ENCODE measurements at places on chromosomes 7 and 10.

GRCh38 chr7:148031019-148031418, 559.5 kb upstream of the C7orf33 start:
- no peak for DNase-seq

DNA sequence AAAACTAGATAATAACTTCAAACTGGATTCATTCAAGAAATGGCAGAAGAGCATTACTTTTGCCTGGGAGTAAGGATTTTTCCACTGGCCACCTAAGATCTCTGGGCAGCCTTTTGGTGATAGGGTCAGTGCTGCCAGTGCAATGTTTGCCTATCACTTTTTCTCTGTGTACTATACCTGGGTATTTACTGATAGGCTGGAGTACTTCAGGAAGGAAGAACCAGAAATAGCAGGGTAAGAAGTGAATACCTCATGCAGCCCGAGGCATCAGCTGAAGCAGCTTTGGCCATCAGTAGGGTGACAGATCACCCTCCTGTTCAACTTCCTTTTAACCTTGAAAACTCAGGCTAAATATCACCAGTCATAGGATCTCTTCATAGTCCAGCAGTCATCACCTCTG, 5.5 kb upstream of the PAPSS2 start:
- no peak for DNase-seq

GRCh38 chr10:1507436-1507835, 229.9 kb downstream of the ADARB2 start:
- no peak for DNase-seq

DNA sequence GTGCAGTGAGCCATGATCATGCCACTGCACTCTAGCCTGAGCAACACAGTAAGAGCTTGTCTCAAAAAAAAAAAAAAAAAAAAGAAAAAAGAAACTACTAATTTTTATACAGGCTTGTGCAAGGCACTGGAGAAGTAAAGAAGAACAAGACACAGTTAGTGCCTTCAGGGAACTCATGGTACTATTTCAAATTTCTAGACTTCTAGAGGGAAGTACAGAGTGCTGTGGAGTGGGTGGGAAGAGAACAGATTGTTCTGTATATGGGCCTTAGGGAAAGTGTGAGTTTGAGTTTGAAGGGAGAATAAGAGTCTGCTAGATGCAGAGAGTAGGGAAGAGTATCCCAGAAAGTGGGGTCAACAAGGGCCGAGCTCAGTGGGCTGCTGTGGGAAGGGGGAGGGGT, 234.8 kb downstream of the PHTF2 start:
- DNase-seq: no peak

GRCh38 chr10:114053946-114054345, 10.3 kb downstream of the ADRB1 start:
- peak; percentile 78 for DNase-seq

GRCh38 chr7:132286836-132287235, 289.4 kb downstream of the PLXNA4 start:
- no peak for DNase-seq

- DNase-seq: no peak
Observed at GRCh38 chr7:155867734-155868400, 55.6 kb upstream of the SHH start.

DNA sequence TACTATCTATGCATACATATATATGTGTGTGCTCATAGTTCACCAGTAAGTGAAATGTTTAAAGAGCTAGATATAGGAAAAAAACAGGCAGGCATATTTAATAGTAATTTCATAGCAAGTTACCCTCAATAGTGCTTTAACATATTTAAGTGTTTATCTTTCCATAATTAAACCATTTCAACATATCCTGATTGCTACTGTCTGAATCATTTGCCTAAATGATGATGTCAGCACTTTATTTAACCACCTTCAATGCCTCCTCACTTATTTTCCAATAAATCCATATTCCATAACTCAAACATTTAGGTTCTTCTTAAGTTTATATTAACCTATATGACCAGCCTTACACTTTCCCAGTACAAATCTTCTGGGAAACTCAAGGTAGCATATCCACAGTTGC, 601.1 kb downstream of the ARL4A start:
- DNase-seq: peak; percentile 31

- DNase-seq: no peak
Observed at GRCh38 chr10:123574109-123574698, 92.0 kb upstream of the GPR26 start.

- peak; percentile 89 for DNase-seq
Observed at GRCh38 chr7:155296788-155297516, 726 bp upstream of the INSIG1 start.

DNA sequence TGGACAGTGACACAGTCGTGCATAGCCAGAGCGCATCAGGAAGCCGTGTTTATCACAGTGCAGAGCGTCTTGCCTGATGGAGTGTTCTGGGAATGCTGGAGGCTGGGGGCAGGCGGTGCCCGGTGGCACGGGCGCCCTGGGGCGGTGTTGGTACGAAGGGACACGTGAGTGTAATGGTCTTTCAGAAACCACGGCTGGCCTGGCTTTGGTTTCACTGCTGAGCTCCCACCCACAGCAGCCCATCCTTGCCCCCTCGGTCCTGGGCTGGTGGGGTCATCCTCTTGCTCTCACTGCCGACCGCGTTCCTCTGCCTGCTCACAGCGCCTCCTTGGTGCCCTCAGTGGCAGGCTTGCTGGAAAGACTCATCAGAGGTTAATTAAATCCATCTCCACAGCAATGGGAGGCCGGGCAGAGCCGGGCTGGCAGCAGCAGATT, 50.6 kb downstream of the NKX6-2 start:
- DNase-seq: no peak

GRCh38 chr10:122388287-122388997, 13.9 kb downstream of the PLEKHA1 start:
- peak; percentile 2 for DNase-seq

- DNase-seq: peak; percentile 5
Observed at GRCh38 chr7:35593899-35594298, 101.0 kb downstream of the HERPUD2 start.

- peak; percentile 63 for DNase-seq
Observed at GRCh38 chr7:132757783-132758182, 181.5 kb upstream of the PLXNA4 start.

DNA sequence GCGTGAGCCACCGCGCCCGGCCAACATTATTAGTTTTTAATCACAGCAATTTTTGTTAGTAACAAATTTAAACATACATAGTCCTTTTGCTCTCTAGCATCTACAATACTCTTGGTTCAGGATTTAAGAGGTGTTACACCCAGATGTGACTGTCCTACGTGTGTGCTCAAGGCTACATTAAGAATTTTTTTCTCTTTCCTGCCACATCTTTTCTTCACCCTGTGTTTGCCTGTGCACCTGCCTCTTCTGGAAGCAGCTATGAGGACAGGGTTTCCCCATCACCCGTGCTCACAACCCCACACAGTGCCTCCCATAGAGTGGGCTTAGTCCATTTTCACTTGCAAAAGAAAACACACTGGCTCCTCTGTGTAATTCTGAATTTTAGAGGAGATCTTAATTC, 186.7 kb upstream of the KLF6 start:
- DNase-seq: no peak

- no peak for DNase-seq
Observed at GRCh38 chr7:42023262-42023661, 213.7 kb downstream of the GLI3 start.

DNA sequence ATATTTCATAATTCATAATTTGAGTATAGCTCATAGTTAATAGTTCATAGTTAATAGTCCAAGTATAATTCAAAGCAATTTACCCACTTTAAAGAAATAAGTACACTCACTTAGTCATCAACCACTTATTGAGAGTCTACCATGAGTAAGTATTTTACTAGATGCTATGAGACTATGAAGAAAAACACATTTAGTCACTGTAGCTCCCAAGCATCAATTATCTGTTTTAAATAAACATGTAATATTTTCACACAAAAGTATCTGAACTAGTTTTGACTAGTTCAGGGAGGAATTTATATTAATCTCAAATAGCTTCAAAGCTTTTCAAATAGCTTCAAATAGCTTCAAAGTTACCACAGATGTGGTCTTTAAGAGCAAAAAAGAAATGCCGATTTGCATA, 119.2 kb downstream of the ANK3 start:
- peak; percentile 70 for DNase-seq

DNA sequence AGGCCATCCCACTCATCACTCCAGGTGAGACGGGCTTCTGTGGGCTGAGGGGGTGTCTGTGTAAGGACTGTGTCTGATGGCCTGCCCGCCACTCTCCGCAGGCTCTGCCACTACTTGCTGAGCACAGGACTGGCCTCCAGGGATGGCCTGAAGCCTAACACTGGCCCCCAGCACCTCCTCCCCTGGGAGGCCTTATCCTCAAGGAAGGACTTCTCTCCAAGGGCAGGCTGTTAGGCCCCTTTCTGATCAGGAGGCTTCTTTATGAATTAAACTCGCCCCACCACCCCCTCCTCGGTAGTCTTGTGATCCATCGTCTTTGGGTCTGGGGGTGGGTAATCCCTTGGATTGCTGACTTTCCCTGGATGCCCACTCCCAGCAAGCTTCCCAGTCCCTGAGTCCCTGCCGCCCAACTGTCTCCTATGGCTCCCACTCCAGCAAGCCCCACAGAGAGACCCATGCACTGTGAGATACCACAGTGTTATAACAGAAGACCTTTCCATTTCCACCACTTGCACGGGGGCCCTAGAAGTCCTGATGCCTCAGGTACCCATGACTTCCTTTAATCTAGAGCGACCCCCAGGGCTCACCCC, 4.7 kb downstream of the FXYD4 start:
- DNase-seq: no peak

- no peak for DNase-seq
Observed at GRCh38 chr7:123867225-123867624, 22.3 kb downstream of the HYAL4 start.

DNA sequence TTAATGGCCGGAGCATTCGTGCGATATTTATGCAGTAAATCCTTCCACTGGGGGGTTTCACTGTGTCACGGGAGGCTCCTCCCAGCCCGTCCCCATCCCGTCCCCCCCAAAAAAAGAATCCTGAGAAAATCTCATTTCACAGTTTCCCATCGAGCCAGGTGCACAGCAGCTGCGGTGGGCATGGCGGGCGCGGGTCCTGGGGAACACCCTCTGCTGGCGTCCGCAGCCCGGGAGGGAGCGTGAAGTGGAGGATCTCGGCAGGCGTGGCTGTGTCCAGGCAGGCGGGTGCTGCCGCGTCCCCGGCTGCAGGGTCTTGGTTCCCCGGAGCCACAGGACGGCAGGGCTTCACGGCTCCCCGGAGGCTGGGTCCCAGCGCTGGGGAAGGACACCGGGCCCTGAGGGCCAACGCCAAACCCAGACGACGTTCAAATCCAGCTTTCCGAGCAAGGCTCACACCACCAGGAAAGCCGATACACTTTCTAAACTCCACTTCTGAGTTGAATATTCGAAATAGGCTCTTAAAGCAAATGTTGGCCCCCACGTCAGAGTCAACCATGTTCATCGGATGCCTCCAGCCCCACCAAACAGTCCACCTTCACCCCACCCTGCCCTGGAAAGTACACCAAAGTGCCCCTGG, 55.7 kb downstream of the PDGFA start:
- no peak for DNase-seq

GRCh38 chr10:27512548-27512947, 8.4 kb downstream of the RAB18 start:
- DNase-seq: peak; percentile 31

- no peak for DNase-seq
Observed at GRCh38 chr10:19906108-19906791, 90.0 kb downstream of the PLXDC2 start.

- no peak for DNase-seq
Observed at GRCh38 chr10:75398200-75398691, 3.3 kb downstream of the ZNF503 start.

DNA sequence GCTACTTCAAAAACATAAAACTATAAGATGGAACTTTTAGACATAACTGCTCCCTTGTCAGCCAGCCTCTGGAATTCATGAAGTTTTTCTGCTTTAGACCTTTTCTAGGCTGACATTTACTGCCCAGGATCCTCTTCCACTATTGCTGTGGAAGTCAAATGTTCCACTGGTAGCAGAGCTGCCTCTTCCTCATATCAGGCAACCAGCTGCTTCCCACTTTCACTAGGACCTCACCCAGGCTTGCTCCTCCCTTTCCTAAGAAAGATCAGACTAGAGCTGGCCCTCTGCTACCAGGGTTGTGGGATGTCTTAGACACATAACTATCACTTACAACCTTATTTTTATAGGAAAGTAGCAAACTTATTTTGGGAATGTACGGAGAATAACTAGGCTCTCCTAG, 121.5 kb downstream of the CTTNBP2 start:
- DNase-seq: no peak

GRCh38 chr10:3792710-3793219, 7.8 kb upstream of the KLF6 start:
- no peak for DNase-seq

DNA sequence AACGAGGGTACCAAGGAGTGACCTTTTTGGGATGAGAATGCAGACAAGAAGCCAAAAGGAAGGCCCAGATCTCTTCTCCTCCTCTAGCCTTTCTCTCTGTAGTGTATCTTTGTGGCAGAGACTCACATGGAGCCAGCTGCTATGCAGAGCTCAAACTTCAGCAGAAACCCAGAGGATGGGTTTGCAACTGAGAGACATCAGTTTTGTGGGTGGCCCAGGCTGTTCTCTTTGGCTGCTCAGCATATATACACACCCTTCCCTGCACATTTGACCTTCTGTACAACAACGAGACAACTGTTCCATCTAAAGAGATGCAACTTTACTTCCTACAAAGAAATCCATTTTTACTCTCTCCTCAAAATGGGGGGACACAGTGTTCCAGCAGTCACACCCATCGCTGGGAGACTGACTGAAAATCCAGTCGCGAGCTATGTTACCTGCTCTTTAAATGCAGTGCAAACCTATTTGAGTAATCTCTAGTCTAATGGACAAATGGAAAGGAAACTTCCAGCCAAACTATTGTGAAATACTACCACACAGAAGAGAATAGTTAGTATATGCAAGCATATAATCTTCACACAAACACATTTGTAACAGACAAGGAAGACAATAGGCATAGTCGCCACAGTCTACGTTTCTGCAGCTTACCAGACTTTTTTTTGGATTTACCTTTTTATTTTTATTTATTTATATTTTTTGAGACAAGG, 51.2 kb downstream of the GTF2I start:
- no peak for DNase-seq

GRCh38 chr10:97744405-97745035, 7.6 kb downstream of the ZFYVE27 start:
- no peak for DNase-seq

DNA sequence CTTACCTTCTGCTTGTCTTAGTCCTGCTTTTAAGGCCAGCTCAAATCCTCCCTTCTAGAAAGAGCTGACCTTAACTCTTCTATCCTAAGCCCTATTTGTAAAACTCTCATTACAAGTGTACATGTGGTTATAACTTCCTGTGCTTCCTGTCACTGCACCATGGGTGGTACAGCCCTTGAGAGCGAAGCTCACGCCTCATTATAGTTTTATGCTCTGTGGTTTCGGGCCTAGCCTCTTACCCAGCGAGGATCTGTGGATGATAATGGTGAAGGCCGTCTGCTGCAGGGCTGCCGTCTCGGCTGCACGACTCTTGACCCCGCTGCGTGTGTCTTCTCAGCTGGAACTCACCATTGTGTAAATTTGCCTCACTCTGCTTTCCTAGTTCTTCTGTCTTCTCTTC, 74.6 kb downstream of the CUL1 start:
- DNase-seq: peak; percentile 34

DNA sequence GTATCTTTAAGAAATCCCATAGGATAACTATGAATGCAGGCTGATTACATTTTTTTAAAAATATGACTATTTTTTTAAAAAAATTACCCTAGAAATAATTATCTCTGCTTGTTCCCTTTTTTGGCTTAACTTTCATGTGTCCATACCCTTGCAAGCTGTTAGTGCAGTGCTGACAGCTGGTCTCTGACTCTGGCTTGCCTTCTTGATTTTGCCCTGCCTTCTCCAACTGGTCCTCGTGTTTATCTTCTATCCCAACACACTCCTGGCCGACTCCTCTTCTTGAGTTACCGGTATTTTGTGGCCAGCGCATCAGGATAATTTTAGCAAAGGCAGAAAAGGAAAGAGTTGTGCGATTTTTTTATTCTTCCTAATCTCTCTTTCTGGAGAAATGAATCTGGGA, 111.7 kb upstream of the STARD3NL start:
- DNase-seq: no peak

All from fibroblast of skin of right biceps (primary cell).